ENCODE measurements at places on chromosomes 6 and 20.

DNA sequence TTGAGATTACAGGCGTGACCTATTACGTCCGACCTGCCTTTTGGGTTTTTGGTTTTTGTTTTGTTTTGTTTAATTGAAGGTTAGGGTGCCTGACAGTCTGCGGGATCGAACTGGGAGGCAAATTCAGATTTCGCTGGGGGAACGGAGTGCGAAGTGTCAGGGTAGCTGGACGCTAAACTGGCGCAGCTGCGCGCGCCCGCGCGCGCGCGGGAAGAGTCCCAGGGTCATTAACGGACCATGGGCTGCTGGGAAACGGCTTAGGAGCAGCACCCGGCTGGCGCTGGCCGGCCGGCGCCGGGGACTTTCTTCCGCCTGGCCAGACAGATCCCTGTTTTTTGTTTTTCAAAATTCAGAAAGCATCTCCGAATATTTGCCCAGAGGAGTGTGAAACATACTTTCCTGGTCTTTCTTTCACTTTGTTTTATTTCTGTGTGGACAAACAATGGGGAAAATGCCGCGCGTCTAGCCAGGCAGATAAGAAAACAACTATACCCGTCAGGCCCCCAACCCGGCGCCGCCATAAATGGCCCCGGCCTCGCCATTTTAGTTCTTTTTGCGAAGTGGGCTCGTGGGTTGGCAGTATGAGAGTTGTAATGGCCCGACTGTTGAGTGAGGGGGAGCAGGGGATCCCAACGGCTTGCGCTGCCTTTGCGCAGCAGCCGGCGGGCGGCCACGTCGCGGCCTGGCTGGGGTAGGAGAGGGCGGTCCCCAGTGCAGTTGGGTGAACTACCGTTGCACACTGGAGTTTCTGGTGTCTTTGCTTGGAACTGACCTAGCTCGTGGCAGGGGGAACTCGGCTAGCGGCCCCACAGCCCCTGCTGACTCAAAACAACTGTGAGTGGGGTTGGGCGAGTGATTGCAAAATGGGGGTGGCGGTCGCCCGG is 7.1 kb downstream of the HSPA1B start:
- DNase-seq, result peak; percentile 90

GRCh38 chr6:139474145-139475108 is 100.0 kb upstream of the CITED2 start:
- no peak for DNase-seq

DNA sequence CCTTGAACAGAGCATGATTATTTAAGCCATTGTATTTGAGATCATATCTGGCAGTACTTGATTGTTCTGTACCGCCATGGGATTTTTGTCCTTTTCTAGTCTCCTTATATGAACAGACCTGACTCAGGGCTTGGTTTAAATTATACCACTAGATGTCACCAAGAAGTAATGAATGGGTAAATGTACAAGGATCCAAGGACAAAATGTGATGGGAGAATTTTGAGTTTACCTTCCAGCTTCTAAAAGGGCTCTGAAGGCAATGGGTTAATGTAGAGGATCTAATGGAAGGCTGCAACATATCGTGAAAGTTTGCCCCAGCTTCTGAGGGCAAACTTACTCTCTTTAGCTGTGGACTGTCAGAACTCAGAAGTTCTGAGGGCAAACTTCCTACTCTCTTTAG is 12.0 kb downstream of the RNF8 start:
- no peak for DNase-seq

- DNase-seq, result no peak
Observed at GRCh38 chr6:46357591-46357990, 133.7 kb downstream of the RCAN2 start.

DNA sequence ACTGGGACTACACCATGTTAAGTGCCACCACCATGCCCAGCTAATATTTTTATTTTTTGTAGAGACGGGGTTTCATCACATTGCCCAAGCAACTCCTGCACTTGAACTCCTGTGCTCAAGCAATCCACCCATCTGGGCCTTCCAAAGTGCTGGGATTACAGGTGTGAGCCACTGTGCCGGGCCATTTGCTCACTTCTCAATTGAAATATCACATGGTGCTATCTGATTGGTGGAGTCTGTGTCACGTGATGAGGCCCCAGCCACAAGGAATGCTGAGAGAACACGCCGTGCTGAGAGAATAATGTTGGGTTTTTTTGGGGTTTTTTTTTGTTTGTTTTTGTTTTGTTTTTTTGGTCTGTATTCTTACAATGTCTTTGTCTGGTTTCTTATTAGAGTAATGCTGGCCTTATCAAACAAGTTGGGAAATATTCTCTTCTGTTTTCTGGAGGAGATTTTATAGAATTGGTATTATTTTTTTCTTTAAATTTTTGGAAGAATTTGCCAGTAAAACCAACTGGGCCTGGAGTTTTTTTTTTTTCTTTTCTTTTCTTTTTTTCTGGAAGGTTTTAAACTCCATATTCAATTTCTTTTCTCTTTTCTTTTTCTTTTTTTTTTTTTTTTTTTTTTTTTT is 183.2 kb upstream of the KCNG1 start:
- DNase-seq, result no peak

- peak; percentile 43 for DNase-seq
Observed at GRCh38 chr6:156250593-156250992, 526.6 kb upstream of the ARID1B start.

- DNase-seq, result no peak
Observed at GRCh38 chr20:14193885-14194284, 143.5 kb downstream of the FLRT3 start.

DNA sequence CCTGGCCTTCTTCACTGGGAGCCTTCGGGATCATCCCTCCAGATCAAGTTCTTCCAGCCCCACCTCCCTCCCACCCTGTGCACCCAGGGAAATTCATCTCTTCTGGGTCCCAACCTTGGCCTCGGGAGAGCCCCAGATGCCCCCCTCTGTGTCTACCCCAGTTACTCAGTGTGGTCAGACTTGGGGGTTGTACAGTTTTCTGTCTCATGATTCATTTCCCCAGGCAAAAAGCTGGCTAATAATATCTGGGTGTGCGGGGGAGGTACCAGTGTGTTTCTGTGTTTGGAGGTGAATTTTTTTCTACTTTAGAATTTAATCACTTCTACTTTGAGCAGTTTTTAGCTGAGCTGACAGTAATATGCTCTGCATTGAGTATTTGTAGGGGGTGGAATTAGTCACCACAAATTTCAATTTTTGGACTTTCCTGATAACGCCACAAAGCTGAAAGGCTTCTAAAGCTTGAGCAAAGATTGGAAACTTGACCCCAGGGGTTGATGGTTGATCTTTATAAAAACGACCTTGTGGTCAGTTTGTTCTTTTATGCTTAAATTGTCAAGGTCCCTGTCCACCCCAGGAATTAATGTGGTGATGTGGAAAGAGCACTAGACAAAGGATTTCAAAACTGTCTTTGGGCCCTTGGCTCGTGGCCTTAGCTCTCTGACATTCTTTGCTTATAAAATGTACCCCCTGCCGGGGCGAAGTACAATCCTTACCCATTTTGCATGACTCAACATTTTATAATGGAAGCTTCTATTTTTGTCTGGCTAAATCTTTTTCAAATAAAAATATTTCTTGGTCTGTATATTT is 284.7 kb upstream of the TAB2 start:
- DNase-seq, result peak; percentile 72

- no peak for DNase-seq
Observed at GRCh38 chr20:61732511-61733210, 333.0 kb downstream of the TAF4 start.

DNA sequence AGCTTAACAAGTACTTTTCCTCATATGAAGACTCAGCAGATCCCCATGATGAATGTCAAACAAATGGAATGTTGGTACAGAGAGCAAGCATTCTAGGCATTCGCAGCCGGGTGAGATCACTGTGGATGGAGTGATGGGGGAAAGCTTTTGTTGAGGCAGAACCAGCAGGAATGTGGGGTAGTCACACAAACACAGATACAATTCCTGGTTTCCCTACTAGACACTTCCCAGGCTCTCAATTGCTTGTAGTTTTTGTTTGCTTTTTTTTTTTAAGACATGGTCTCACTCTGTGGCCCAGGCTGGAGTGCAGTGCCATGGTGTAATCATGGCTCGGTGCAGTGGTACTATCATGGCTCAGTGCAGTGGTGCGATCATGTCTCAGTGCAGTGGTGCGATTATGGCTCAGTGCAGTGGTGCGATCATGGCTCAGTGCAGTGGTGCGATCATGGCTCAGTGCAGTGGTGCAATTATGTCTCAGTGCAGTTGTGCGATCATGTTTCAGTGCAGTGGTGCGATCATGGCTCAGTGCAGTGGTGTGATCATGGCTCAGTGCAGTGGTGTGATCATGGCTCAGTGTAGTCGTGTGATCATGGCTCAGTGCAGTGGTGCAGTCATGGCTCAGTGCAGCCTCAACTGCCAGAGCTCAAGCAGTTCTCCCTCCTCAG is 15.4 kb upstream of the IER3 start:
- DNase-seq, result no peak

- no peak for DNase-seq
Observed at GRCh38 chr6:21592953-21593352, 598 bp upstream of the SOX4 start.

DNA sequence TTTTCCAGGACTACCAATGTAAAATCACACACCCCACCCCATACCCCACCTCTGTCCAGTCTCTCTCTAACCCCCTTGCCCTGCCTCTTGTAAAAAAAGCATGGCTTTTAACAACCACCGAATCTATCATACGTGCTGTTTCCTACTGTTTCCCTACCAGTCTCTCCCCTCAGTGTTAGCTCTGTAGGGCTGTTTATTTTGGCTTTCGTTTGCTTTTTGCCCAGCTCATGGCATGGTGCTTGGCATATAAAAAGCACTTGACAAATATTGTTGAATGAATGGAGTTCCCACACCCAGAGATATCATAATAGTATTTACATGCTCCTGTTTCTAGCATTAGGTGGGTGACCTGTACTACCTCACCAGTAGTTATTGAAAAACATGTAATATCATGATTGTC is 148.2 kb downstream of the OPRM1 start:
- no peak for DNase-seq

- DNase-seq, result no peak
Observed at GRCh38 chr6:53985366-53985765, 125.9 kb upstream of the MLIP start.

DNA sequence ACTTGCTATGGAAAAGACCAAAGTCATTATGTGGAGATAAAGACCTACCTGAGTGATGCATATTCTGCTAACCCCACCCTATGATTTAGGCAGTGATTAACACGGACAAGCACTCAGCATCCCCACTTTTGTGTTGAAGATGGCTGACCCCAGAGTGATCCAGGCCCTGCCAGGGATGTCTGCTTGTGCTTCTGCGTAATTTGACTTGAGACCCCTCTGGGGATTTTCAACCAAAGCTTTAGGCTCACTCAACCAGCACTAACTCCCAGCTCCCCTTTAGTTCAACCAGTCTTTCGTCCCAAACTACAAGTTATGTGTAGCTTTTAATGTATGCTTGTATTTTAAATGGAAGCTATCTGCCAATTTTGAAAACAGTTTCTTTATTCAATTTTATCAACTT is 538.0 kb upstream of the ID4 start:
- no peak for DNase-seq

GRCh38 chr6:130520221-130520620 is 154.4 kb downstream of the TMEM200A start:
- no peak for DNase-seq

DNA sequence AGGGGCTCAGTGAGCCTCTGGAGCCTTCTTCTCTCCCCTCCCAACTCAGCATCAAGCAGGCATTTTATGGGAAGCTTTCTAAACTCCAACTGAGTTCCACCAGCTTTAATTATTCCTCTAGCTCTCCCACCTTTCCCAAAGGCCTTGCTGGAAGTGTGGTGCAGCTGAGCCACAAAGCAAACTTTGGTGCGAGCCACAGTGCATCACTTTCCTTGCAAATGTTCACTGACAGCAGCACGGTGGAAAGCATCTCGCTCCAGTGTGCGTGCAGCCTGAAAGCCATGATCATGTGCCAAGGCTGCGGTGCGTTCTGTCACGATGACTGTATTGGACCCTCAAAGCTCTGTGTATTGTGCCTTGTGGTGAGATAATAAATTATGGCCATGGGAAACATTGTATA is 78.8 kb downstream of the ASXL1 start:
- DNase-seq, result no peak

DNA sequence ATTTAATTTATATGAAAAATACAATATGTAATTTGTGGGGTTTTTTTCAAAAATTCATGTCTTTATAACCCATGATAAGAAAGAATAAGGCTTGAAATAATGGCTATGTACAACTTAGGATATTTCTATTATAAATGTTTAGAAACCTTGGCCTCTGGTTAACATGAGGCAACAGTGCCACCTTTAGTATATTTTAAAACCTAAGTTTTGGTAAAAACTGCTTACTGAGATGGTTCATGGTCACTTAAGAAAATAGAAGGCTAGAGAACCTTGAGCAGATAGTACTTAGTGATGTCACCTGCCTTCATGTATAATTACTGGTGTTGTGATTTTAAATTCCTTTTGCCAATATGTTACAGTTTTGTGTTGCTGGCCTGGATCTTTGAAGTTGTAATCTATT is 176.4 kb downstream of the ADGB start:
- no peak for DNase-seq

DNA sequence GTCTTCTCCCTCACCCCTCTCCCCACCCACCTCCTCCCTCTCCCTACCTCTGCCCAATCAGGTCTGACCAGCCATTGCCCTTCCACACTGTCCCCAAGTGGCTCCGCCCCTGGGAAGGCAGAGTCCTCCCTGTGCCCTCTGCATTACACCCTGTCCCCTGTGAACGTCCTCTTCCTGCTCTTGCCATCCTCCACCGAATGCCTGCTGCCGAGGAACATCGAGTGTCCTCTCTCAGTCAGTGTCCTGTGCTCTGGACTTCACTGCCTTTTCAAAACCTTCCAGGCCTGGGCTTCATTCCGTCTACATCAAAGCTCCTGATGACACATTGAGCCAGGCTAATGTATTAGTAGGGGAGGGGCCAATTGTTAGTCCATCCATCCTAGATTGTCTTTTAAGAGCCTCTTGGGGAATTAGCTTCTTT is 3.3 kb upstream of the PACSIN1 start:
- no peak for DNase-seq

GRCh38 chr20:62576815-62577489 is 65.4 kb upstream of the SLCO4A1 start:
- DNase-seq, result no peak

GRCh38 chr20:51036827-51037531 is 14.1 kb upstream of the KCNG1 start:
- DNase-seq, result no peak

DNA sequence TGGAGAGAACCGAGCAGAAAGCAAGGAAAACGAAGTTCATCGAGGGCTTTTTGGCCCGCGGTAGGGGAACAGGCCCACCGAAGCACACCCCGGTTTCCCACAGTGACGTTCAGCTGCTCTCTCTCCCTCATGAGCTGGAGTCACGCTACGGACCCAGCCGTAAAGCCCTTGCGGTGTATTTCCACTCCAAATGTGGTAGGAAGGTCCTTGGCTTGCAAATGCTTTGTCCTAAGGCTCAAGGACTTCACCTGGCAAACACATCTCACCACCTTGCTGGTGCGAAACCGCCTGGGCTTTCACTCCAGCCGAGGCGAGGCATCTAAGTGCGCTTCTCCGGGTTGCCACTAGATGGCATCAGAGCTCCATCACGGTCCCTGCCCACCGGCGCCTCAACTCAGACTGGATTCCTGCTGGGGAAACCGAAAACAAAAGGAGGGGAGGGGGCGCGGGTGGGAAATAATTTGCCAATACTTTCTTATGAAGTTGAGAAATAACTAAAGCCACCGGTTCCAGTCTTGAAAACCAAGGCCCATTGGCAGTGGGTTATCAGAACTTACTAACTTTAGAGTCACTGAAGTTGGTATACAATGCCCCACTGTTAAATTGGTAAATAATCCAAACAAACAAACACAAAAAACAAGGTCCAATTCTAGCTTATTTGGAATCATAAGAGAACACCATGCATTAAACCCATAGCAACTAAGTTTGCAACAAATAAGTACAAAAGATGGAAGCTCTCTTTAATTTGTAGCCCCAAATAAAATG is 13.4 kb upstream of the FOXC1 start:
- peak; percentile 80 for DNase-seq

Data from activated T-cell treated with anti-CD3 and anti-CD28 coated beads, Interleukin-2, amount 50 U/mL, for 24 hours (primary cell).